ENCODE measurements at places on chromosomes 2 and 18.

- no peak for DNase-seq
These were observed 308.8 kb upstream of the LYPD1 start for GRCh38 chr2:132978840-132979239.

DNA sequence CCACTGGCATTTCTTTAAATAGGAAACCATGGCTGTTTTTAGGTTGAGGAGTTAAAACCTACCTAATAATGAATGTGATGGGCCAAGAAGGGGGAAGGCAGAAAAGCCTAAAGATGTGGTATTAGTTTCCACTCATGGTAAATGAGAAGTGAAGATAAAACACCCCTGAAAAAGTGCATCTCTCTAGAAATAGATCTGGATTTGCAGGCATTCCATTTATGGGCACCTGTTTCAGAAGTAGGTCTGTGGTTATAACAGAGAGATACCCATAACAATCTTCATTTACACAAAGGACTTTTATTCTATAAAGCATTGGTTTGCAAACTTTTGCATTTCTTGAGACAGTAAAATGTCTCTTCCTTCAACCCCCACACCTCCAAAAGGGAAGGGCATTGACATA, 62.1 kb downstream of the PRKCE start:
- no peak for DNase-seq

DNA sequence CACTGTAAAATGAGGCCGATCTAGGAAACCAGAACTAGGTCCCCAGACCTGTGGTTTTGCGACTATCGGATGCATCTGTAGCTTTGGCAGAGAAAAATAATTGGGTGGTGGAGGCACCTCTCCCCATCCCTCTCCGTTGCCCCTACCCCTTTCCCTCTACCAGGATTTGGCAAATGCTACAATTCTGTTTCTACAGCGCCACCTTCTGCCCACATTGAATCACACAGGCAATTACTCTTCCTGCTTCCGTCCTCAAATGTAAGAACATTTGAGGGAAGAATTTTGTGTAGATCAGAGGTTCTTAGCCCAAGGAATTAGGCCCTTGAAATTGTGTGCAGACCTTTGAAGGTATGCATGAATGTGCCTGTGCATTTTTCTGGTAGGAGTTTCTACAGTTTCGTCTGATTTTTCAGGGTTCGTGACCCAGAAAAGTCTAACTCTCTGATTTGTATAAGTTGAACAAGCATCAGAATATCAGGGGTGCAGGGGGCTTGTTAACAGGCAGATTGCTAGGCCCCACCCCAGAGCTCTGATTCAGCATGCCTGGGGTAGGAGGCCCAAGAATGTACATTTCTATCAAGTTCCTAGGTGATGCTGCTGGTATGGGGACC, 11.2 kb downstream of the ATP6V1B1 start:
- peak; percentile 38 for DNase-seq

DNA sequence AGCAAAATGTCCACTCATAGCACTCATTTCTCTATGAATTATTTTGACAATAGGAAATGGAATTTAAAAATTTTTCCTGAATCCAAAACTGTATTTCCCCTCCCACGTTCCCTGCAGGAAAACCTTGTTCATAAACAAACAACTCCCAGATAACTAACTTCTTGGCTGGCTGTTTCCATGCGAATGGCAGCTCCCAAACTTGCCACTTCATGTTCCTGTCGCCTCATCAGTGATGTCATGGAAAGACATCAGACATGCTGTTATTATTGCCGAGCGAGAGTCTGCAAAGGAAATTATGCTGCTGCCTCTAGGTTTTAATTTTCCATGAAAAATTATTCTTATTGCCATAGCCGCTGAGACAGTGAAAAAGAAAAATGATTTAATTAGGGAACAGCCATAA, 117.0 kb upstream of the RIOK3 start:
- no peak for DNase-seq

GRCh38 chr2:166158546-166158945, 30.7 kb upstream of the SCN1A start:
- DNase-seq: no peak
